Mammary epithelial cell (primary cell): ENCODE measurements at places on chromosomes 1 and 21. TPM values are rescaled to one million over a fixed set of nuclear protein-coding genes. Genes with fewer than 3 reads are reported as not detected.

DNA sequence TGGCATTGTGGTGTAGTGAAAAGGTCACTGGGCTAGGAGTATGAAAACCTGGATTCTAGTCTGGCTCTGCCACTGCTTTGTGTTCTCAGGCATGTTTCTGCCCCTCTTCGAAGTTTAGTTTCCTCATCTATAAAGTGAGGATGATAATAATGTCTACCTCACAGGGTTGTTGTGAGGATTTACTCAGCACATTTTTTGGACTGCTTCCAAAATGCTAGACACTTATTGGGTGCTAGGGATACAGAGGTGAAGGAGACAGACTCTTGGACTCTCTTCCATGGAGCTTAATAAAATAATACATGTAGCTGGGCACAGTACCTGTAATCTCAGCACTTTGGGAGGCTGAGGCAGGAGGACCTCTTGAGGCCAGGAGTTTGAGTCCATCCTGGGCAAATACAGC lies 3.6 kb downstream of the KIF2C start:
- DNase-seq = no peak

DNA sequence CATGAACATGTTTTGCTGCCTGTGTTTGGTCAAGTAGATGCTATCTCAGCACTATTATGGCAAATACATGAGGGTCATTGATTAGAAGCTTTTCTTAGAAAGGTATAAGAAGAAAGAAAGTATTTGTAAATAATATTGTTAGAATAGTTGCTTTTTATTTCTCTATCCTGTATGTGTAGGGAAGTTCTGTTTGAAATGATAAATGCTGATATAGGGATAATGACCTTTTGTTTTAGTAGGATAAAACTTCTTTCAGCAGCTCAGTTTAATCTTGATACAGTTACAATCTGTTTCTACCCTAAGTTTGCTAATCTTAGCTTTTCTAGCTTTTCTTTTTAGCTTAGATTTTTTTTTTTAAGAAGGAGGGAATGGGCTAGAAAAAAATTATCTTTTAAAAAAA lies 63.3 kb downstream of the USP25 start:
- no peak for DNase-seq

- DNase-seq = no peak
Measured at GRCh38 chr1:174225499-174226204, 66.3 kb downstream of the RABGAP1L start.

DNA sequence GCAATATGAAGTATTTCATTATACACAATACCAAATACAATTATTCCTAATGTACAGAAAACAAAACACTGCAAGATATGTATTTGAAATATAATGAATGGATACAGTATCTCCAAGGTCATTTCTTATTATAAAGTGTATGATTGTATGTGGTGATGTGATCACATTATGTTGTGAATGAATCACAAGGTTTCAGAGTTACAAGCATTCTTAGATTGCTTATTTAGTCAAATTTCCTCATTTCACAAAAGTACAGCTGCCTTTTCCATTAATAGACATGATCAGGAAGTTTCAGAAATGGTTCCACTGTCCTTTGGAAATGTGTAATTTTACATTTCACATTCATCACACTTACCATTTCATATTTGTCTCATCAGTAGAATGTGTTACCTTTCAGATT lies 28.3 kb upstream of the NEK7 start:
- no peak for DNase-seq

DNA sequence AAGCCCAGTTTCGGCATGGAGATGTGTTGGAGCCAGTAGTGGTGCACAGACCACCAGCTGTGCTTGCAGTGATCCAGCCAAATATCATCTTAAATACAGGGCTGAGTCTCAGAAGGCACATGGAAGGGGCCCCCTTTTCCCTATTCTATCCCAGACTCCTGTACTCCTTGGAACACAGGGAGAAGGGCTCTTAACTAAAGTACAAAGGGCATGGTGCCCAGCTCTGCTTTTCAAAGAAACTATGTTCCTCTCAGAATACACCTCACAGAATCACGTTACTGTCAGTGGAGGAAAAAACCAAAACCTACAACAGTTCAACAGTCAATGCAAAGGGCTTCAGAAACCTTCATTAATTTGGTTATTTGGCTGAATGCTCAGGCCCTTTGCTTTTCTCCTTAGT lies 180.6 kb upstream of the C1orf105 start:
- DNase-seq = no peak

DNA sequence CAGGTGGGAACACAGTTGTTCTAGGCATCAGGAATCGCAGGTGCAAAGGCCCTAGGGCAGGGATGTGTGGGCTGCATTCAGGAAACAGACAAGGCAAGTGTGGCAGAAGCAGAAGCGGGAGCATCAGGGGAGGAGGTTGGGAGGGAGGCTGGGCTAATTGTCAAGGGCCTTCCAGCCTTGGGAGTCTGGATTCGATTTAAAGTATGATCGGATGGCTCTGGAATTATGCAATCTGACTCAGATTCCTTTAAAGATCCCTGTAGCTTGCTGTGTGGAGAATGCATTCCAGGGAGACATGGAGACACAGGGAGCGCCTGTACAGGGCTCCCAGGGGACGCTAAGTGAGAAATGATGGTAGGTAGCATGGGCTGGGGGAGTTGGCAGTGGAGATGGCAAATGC lies 86.5 kb downstream of the LACTBL1 start:
- no peak for DNase-seq

The PLOD1 gene
- polyA plus RNA-seq = 189 TPM

The ADORA3 gene
- polyA plus RNA-seq = not detected

The RPS27 gene
- 1,814 TPM for polyA plus RNA-seq
